CD4-positive, alpha-beta T cell treated with Interleukin-1 beta for 1 hour (primary cell): ENCODE measurements at places on chromosomes 5 and 9.

GRCh38 chr5:75040973-75041372 is 11.4 kb downstream of the GCNT4 start:
- no peak for DNase-seq

- no peak for DNase-seq
Measured at GRCh38 chr5:168307925-168308584, 16.6 kb downstream of the WWC1 start.

DNA sequence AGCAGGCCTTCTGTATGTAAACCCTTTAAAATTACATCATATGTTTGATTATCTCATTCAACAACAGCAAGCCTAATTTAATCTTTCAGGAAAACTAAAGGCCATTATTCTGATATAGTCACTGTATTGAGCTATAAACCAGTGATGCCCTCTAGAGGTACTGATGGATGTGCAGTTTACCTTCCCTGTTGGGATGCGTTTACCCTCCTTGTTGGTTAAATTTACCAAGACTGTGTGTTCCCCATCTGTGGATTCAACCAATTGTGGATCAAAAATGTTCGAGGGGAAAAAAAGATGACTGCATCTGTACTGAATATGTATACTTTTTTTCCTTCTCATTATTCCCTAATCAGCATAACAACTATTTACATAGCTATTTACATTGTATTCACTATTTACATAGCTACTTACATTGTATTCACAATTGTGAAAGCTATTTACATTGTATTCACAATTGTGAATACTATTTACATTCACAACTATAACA is 3.7 kb upstream of the BAAT start:
- DNase-seq = no peak

- no peak for DNase-seq
Measured at GRCh38 chr5:149912226-149912871, 32.2 kb downstream of the PDE6A start.

GRCh38 chr5:126552614-126553013 is 42.4 kb downstream of the ALDH7A1 start:
- no peak for DNase-seq

DNA sequence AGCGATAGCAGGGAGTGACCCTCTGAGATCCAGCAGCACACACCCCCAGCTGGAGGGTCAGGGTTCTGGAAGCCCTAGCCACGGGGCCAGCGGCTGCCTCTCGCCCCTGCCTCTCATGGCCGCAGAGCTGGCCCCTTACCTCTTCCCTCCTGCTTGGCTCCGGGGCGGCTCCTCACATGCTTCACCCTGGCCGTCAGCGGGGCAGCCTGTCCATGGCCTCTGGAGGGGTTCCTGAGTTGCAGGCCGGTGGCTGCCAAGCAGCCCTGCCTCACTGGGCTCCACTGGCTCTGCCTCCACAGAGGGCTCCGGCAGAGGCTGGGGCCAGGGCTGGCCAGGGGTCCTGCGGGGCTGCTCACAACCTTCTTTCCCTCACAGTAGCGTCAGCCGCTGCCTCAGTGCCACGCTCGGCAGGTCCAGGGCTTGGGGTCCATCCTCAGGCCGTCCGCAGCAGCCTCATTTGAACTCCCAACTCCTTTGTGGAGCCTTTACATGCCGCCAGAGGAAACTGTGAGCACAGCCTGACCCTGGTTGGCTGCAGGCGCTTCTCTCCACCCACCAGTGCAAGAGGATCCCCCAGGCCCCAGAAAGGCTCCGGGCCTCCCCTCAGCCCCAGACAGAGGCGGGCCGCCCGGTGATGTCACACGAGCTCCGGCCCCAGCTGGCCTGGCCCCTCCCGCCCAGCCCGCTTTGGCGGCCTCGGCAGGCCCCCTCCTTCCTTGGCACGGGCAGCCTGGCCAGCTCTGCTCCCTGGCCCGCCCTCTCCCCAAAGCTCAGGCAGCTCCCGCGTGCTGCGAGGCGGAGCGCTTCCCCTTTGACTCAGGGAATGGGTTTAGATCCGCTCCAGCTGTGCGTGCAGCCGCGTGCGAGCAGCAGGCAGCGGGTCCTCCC is at the start of gene ANGPTL2:
ANGPTL2 (minus strand) TSS at position 460 of the 888 bp plus-strand sequence. CDS start 13,904 bp downstream, outside the sequence.
- DNase-seq = peak; percentile 4

DNA sequence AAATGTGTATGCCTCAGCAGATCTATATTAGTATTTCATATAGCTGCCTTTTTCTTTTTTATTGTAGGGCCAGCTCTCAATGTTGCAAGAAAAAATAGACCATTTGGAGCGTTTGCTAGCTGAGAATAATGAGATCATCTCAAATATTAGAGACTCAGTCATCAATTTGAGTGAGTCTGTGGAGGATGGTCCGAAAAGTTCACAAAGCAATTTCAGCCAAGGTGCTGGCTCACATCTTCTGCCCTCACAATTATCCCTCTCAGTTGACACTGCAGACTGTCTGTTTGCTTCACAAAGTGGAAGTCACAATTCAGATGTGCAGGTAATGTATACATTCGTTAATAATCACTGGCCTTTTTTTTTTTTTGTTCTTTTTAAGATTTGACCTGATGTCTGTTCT is 23.7 kb downstream of the MAN2A1 start:
- no peak for DNase-seq

DNA sequence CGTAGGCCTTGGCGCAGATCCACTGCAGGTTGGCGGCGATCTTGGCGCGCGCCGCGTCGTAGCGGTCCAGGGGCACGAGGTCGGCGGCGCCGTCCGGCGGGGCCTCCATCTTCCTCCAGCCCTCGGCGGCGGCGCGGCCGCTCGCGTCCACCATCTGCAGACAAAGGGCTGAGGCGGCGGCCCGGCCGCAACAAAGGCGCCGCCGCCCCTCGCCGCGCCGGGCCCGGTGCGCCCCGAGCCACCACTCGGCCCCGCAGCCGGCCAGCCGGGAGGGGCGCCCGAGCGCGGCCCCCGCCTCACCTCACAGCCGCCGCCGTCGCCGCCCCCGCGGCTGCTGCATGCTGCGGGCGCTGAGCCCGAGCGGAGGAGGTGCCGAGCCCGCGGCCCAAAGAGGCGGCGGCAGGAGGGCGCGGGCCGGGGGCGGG is 328 bp downstream of the CAMSAP1 start:
- DNase-seq = no peak

- DNase-seq = no peak
Measured at GRCh38 chr5:61802456-61802855, 470.4 kb downstream of the ZSWIM6 start.

DNA sequence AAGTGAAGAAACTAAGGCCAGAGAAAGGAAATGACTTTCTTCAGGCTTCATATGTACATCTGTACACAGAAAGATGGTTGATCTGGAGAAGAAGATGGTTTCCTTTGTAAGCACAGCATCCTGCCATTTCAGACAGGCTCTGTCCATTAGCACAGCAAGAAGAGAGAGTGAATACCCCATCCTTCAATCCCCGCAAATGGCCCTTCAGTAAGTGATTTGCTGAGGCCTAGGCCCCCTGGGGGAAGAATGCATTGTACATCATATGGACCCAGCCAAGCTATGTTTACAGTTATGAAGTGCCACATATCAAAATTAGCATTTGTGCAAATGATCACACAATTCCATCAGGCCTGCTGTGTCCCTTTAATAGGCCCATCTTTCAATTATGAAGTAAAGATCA is 657.4 kb downstream of the BRINP1 start:
- no peak for DNase-seq

GRCh38 chr9:69577123-69577522 is 95.0 kb downstream of the APBA1 start:
- no peak for DNase-seq

DNA sequence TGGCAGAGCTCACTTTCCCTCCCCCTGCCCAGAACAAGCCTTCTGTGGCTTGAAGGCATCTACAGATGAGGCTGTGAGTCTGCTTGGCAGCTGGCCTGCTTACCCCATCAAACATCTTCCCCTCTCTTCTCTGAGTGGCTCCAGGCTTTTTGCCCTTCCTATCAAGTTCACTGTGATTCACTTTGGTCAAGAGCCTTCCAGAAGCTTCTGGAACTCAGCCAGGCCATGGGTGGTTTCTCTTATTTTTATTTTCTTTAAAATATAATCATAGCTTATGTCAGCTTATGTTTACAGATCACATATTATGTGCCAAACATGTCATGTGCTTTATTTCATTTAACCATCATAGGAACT is 267.0 kb downstream of the SEC61B start:
- DNase-seq = no peak

DNA sequence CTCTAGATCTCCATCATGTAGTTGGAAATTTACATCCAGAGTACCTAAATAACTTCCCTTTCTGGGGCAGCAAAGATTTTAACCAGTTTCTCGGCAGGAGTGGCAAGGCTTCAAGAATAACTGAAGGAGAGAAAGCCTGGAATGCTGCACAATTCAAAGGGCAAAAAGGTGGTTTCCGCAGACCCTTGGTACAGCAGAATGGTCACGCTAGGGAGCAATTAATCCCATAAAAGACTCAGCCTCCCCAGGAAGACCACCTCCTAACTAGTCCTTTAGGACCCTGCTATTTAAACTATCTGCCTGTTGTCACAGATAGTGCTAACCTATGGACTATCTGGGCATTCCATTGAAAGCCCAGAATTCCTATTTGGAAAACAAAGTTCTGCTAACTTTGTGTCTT is 3.6 kb downstream of the HTR1A start:
- DNase-seq = no peak

DNA sequence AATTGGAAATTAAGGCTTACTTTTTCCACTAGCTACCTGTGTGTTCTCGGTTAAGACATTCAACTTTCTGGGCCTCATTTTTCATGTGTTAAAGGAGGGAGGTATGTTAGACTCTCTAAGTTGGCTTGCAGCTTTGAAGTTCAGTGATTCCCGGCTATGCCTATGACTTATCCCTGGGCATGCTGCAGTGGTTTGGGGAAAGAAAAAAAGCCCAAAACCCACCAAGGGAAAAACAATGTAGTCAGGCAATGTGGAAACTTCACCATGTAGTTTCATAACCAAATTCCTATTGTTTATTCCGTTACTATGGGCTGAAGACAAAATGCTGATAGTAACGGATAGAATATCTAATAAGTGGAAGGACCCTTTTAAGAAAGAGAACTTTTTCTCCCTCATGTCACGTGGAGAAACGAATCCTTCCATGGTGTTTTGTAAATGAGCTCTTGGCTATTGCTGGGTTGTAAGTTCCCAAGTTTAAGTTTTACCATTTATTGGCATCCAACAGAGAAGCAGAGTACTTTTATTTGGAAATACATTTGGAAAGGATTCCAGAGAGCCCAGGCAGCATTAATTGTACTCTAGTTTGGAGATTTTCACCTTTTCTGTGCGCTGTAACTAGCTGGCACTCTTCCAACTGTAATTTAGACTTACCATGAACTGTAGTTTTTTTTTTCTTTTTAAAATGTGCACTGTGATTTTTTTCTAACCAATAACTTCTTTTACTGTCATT is 84.9 kb upstream of the MPDZ start:
- no peak for DNase-seq

- no peak for DNase-seq
Measured at GRCh38 chr9:133605856-133606707, 3.1 kb downstream of the FAM163B start.

- no peak for DNase-seq
Measured at GRCh38 chr9:84671586-84672521, 2.3 kb downstream of the NTRK2 start.

DNA sequence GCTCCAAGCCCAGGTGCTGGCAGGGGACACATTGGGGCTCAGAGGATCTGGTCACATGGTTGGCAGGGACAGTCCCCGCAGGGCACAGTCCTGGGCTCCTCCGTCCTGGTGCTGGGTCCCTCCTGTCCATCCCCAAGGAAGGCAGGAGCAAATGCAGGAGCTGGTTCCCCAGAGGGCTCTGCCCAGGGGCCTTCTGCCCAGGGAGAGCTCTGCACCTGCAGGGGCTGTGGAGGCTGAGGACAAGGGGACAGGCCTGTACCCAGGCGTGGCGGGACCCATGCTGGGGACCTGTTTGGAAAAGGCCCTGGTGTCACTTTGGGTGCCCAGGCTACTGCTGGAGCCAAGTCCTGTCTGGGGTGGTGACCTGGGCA is 7.2 kb downstream of the SPATA31E1 start:
- DNase-seq = no peak

DNA sequence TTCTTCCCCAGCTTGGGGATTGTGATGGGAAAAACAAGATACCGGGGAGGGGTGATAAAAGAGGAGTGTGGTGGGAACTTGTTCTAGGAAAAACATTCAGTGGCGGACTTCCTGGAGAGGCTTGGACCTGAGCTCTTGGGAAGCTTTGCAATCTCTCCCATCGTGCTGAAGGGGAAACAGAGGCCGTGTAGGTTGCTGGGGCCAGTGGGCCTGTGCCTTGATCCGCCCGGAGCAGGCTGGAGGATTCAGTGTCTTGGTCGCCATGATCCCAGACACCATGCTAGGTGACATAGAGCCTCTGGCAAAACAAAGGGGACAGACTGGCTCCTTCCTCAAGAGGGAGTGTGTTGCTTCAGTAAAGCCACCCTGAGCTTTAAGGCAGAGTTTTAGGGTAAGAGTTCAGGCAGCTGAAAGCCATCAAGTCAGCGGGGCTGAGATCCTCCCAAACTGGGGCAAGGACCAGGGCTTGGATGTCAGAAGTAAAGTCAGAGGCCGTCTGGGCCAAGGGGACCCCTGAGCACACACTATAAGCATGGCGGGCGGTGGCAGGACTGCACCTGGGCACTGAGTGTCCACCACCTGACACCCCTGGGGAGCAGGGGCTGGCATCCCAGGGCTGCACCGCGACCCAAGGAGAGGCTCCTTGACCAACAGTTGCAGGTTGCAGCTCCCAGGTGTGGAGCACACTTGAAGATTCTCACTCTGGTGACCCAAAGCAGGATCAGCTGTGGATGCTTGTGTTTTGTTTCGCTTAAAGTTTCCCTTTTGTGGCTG is 44.7 kb downstream of the TRIP13 start:
- DNase-seq = no peak

- DNase-seq = no peak
Measured at GRCh38 chr5:81898403-81898802, 73.4 kb upstream of the ATG10 start.

- DNase-seq = no peak
Measured at GRCh38 chr5:109199799-109200620, 209.8 kb downstream of the PJA2 start.

GRCh38 chr5:38011668-38012188 is 171.9 kb upstream of the GDNF start:
- DNase-seq = no peak

GRCh38 chr5:124591583-124591982 is 154.9 kb downstream of the ZNF608 start:
- no peak for DNase-seq

GRCh38 chr9:134570711-134571325 is 70.8 kb upstream of the COL5A1 start:
- DNase-seq = no peak

GRCh38 chr5:14663734-14664269 is 716 bp upstream of the OTULIN start:
- DNase-seq = no peak

- DNase-seq = no peak
Measured at GRCh38 chr5:120260651-120261050, 203.4 kb upstream of the PRR16 start.

GRCh38 chr5:147918101-147918685 is 11.9 kb upstream of the C5orf46 start:
- DNase-seq = no peak
